ENCODE measurements at places on chromosomes 1 and 21.

- no peak for DNase-seq
These were observed 59.9 kb downstream of the MAN1C1 start for GRCh38 chr1:25676488-25676887.

DNA sequence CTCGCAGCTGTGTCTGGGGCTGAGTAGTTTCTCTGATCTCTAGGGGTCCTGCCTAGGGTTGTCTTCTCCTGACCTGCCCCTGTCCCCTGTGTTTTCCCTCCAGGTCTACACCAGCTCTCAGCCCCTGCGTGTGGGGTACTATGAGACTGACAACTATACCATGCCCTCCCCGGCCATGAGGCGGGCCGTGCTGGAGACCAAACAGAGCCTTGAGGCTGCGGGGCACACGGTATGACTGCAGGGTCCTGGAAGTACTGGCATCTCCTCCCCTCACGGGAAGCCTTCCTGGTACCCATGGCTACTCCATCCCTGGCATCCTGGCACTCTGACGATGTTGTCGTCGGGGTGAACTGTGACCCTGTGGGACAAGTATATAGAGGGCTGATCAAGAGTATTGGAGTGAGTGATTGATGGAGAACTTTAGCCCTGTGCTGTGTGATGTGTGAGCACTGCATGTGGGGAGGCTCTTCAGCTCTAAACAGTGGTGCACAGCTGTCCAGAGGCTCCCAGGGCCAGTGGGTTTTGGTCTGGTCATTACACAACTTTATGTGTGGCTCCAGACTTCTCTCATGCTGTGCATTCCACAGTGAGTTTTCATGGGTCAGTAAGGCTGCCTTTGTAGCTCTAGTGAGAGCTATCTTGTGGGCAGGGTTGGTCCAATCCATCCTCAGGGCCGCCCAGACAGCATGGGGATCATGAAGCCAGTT lies 14.4 kb downstream of the FAAH start:
- DNase-seq, result no peak

- DNase-seq, result no peak
These were observed 115.1 kb downstream of the PROX1 start for GRCh38 chr1:214102907-214103306.

DNA sequence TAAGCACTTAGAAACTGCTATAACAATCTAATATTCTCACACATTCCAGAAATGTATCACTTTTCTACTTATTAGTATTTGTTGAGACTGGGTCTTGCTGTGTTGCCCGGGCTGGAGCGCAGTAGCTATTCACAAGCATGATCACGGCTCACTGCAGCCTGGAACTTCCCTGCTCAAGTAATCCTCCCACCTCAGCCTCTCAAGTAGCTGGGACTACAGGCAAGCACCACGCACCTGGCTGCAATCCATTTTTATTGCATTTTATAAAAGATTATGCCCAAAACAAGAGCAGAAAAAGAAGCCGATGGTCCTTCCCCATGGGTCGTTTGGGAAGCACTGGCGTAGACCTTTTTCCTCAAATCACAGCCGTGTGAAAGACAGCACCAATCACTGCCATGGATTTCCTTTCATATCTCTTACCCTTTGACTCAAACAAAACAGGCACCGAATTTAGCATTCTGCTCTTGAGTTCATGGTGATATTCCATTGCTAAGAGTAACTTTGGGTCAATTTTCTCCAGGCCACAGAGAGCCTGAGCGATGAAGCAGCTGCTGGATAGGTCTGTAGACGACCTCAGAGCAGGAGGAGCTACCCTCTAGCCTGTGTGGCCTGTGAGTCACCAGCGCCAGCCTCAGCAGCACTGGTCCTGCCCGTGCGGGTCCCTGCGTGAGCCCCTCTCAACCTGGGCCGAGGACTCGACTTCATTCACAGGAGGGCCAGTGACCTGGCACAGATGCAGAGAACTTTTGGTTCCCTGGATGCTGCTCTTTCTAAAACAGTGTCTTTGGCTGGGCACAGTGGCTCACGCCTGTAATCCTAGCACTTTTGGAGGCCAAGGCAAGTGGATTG lies 80.8 kb downstream of the PIK3CD start:
- DNase-seq, result no peak

- DNase-seq, result no peak
These were observed 88.5 kb downstream of the BEND5 start for GRCh38 chr1:48688102-48688760.

GRCh38 chr1:108703939-108704338 lies 8.8 kb upstream of the FNDC7 start:
- no peak for DNase-seq

GRCh38 chr1:233197940-233198339 lies 97.6 kb downstream of the PCNX2 start:
- no peak for DNase-seq

DNA sequence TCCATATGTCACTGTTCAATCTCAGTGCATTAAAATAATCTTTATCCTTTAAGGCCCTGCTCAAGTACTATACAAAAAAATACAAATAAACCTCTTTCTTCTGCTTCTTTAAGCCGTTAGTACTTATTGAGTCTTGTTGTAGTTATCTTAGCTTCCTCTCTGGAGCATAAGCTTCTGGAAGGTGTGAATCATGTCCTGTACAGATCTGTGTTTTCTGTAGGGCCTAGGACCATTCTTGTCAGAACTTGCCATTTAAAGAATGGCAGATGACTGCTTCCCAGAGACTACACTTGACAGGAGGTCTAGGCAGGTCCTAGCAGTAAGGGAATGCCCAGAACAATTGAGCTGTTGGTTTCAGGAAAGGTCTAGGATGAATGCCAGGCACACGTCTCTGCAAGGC lies 12.9 kb downstream of the NEK7 start:
- DNase-seq, result no peak

DNA sequence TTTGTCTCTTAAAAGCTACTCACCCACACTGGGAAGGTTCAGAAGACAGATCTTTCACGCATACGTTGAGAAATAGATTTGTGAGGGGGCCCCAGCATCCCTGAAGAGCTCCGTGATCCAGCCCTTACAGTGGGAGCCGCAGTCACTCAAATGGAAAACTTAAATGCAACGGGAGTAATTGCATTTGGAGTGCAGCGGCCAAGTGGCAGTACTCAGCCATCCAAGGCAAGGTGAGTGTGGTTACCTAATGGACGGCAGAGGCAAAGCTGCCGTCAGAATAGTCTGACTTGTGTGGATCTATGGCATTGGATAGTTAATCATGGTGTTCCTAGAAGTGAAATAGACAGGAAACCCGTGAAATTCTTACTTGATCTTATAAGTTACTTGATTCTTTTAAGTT lies 5.1 kb downstream of the SPSB1 start:
- DNase-seq, result no peak

DNA sequence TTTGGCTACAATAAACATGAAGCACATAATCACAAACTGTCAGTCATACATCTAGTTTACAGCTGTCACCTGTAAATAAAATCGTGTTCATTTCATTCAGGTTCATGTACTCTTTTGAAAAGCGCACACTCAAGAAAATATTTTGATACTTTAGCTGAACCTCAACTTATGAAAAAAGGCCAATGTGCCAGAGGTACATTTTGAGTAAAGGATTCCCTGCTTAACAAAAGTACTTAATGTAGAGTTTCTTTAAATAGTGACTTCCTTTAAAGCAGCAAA lies 37.7 kb upstream of the SLC30A10 start:
- no peak for DNase-seq

GRCh38 chr1:197213193-197213592 lies 54.9 kb upstream of the CRB1 start:
- DNase-seq, result no peak

GRCh38 chr1:173444757-173445156 lies 32.4 kb upstream of the PRDX6 start:
- DNase-seq, result no peak

DNA sequence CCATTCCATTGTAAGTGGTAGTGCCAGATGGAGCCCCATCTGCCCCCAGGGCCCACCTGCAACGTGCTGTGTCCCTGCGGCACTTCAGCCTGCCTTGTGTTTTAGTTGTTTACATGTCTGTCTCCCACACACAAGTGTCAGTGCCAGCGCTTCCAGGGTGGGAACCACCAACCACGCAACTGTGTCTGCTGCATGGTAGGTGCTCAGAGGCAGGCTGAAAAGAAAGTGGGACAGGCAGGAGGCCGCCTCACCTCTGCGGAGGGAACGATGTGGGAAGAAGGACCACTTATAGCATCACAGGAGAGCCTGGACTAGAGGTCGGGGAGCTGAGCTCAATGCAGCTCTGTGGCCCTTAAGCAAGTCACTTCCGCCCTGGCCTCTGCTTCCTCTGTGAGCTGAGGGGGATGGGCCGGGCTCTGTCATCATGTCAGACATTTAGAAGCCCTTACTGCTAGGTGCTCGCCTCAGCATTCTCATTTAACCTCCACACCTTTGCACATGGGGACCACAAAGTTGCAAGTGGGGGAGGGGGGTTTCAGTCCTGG lies 17.9 kb downstream of the SLC9A1 start:
- peak; percentile 51 for DNase-seq

GRCh38 chr1:27607239-27607804 lies 3.4 kb upstream of the AHDC1 start:
- no peak for DNase-seq

DNA sequence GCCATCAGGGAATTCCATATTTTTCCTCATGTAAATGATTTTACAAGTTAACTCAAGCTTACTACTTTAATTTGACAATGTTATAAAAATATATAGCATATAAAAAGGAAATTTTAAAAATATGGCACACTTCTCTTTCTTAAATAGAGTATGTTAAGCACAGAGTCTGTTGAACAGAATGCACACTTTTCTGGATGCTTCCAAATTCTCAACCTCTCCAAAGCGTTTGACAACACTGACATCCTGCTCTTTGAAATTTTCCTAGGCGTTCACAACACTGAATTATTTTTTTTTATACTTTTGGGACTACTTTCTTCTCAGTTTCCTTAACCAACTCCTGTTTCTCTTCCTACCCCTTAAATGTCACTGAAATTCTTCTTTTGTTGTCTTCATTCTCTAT lies 117.8 kb upstream of the PLXNA2 start:
- DNase-seq, result no peak

GRCh38 chr21:18467715-18468114 lies 64.1 kb upstream of the TMPRSS15 start:
- DNase-seq, result no peak

DNA sequence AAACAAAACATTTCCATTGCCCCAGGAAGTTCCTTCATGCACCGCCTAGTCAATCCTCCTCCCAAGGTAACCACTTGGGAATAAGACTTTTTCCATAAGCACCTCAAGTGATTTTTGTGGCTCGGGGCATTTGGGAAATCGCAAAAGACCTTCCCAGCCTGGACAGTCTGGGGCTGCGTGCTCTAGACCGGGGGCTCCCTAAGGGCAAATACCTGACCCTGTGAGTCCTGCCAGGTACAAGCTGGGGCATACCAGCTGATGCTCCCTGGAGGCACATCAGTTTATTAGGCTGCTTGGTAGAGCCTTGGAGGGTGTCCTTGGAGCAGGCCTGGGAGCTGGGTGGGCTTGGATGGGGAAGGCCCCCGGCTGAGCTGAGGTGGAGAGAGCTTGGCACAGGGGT lies 34.4 kb downstream of the ALPL start:
- DNase-seq, result no peak

DNA sequence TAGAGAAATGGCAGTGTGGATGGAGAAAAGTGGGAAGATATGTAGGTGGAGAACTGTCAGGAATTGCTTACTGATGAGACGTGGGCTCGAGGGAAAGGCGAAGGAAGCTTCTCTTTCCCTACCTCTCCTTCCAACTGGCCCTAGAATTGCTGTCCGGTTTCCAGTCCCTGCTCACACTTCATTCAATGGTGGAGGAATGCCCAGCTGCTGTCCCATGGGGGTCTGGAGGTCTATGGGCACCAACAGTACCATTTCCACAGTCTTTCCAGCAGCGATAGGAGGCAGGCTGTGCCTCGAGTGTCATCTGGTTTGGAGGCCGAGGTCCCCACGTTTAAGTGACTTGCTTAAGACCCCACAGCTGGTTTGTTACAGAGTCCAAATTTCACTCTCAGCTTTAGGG lies 31.5 kb upstream of the CD1D start:
- no peak for DNase-seq

- DNase-seq, result no peak
These were observed 119.6 kb downstream of the ATF6 start for GRCh38 chr1:161885759-161886158.

DNA sequence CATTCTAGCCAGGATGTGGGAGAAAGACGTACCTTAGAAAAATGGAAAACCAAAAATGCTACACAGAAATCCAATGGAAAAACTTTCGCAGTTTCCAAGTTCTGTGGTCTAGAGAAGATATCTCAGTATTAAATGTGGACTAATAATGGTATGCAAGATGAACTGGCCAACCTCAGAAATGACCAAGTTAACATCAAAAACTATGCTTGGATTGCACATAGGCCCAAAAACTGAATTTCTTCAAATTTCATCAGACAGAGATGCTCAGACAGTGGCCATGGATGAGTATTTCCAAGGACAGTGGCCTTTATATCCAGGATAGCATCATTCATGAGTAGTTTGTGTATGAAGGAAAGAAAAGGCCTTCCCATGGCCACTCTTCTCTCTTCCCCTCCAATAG lies 132.2 kb downstream of the TIAM1 start:
- DNase-seq, result no peak

- no peak for DNase-seq
These were observed 59.3 kb downstream of the SH3BGR start for GRCh38 chr21:39511102-39511501.

- no peak for DNase-seq
These were observed 56.4 kb downstream of the AHCTF1 start for GRCh38 chr1:246875041-246876026.

DNA sequence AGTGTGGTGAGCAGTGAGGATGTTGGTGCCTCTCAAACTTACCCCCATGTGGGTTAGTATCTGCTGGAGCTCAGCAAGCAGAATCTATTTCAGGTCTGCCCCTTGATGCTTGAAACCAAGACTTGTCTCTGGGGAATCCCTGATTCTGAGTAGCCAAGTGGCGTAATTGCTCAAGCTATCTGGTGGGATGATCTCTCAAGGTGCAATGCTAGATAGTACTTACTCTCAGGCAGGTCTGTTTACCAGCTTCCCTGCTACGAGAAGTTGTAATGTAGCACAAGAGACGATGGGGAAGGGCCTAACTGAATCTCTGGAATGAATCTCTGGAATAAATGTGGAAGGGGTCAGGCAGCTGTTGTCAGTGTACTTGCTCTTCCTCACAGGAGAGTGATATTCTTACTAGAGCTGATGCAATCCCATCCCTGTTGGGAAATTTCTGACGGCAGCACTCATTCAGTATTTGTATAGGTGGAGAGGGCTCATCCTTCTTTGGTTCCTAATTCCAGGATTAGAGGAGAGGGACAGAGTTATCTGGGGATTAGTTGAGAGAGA lies 65.4 kb downstream of the MACF1 start:
- no peak for DNase-seq

- no peak for DNase-seq
These were observed 45.7 kb downstream of the S1PR1 start for GRCh38 chr1:101282314-101283038.

- no peak for DNase-seq
These were observed 1.4 kb downstream of the MAGI3 start for GRCh38 chr1:113391649-113392271.

GRCh38 chr1:98210563-98210962 lies 289.7 kb upstream of the DPYD start:
- no peak for DNase-seq

All from stimulated activated CD8-positive, alpha-beta memory T cell treated with anti-CD3 and anti-CD28 coated beads, Interleukin-4, amount 100 ng/mL, for 1 hour (primary cell).